Uterus (tissue), 4 donors: ENCODE measurements at places on chromosomes 1 and 21. TPM values are rescaled to one million over a fixed set of nuclear protein-coding genes. Genes with fewer than 3 reads are reported as not detected.

CRNN gene
- total RNA-seq: 0.28 TPM

KRTAP10-8 gene
- not detected for total RNA-seq

C8A gene
- not detected for total RNA-seq

DOP1B gene
- total RNA-seq: 3.8 TPM
